Thoracic aorta (tissue), 2 donors: ENCODE measurements at places on chromosomes 1 and 21.

GRCh38 chr1:246565751-246566127 is 322 bp downstream of the TFB2M start:
- no peak for DNase-seq

GRCh38 chr1:15833842-15834405 is 13.6 kb upstream of the SPEN start:
- DNase-seq: no peak

DNA sequence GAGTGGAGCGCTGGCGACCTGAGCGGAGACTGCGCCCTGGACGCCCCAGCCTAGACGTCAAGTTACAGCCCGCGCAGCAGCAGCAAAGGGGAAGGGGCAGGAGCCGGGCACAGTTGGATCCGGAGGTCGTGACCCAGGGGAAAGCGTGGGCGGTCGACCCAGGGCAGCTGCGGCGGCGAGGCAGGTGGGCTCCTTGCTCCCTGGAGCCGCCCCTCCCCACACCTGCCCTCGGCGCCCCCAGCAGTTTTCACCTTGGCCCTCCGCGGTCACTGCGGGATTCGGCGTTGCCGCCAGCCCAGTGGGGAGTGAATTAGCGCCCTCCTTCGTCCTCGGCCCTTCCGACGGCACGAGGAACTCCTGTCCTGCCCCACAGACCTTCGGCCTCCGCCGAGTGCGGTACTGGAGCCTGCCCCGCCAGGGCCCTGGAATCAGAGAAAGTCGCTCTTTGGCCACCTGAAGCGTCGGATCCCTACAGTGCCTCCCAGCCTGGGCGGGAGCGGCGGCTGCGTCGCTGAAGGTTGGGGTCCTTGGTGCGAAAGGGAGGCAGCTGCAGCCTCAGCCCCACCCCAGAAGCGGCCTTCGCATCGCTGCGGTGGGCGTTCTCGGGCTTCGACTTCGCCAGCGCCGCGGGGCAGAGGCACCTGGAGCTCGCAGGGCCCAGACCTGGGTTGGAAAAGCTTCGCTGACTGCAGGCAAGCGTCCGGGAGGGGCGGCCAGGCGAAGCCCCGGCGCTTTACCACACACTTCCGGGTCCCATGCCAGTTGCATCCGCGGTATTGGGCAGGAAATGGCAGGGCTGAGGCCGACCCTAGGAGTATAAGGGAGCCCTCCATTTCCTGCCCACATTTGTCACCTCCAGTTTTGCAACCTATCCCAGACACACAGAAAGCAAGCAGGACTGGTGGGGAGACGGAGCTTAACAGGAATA is 4.2 kb downstream of the TFAP2E start:
- no peak for DNase-seq

- no peak for DNase-seq
These were observed 45.1 kb downstream of the TRPM2 start for GRCh38 chr21:44398499-44398898.

DNA sequence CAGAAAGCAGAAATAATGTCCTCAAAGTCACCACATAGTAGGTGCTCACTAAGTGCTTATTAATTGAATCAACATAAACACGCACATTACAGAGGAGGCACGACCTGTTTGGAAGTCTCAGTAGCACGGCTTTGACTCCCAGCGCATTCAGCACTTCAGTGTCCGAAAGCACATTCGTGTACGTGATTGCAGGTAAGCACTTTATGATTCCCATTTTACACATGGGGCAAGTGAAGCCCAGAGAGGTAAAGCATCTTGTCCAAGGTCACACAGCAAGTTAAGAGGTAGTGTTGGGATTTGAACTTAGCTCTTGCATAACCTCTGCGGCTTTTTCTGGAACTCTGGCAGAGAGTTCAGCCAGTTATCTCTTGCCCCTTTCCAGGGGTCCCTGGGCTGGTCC is 85.2 kb upstream of the WNT4 start:
- no peak for DNase-seq

DNA sequence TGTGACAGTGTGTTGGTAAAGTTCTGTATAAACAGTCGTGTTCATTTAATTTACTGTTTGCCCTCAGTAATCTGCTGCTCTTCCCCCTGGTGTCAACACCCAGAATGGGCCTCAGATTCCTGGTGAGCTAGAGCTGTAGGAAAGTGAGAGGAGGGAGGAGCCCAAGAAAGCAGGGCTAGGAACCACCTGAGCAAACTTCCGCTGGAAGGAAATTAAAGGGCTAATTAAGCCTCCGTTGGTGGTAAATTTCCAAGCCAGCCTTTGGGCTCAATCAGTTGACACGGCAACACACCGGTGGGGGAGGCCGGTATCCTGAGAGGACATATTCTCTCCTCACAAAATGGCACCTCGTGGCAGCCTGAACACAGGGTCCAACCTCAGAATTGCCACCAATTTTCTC is 32.9 kb downstream of the RAB3B start:
- DNase-seq: no peak

DNA sequence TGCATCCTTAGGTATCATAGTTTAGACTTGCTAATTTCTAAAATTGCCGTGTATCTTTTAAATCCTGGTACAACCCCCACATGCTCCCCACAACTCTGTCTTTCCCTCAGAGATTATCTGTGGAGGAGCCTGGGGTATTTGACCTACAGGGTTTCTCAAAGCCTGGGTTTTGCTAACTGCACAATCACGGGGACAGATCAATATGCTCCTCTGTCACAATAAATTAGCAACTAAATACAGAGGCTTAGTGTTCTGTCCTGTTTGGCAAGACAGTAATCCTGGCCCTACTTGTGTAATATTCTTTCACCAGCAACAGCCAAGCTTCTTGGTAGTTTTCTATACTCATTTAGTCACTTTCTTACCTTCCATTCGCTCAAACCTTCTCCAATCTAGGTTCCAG is 8.5 kb downstream of the ECHDC2 start:
- no peak for DNase-seq

DNA sequence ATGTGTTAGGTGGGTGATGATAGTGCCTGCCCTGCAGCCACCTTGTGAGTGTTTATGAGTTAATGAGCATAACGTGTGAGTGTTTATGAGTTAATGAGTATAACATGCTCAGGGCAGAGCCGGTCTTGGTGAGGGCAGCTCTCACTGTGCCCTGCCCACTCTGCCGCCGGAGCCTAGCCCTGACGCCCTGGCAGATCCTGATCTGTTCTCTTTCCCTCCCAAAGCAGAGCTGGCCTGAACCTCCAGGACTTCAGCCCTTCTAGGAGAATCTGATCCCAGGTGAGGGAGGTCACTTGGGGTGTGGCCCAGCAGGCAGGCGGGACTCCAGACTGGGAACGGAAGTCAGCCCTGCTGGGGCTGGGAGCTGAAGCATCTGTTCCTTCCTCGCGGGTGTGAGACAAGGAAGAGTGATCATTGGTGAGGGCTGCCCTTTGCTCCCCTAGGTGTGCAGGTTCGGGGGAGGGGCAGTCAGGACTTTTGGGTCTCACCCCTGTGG is 5.7 kb downstream of the FBLIM1 start:
- no peak for DNase-seq

- peak; percentile 43 for DNase-seq
These were observed 12.5 kb downstream of the RPS6KA1 start for GRCh38 chr1:26541816-26542711.

DNA sequence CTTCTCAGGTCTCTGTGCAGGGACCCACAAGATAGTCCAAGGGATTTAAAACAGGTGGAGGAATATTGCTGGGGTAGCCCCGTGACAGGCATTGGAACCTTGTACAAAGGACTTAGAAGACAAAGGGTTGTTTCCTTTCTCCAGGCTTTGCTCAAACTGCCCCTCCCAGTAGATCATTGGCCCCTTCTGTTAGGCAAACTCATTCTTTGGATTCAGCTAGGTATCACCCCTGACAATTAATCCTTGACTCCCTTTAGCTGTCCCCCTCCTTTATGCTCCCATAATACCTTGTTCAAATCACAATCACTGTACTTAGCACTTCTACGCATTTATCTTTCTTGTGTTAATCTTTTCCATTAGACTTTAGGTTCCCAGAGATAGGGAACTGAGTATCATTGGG is 360.5 kb downstream of the KCNH1 start:
- DNase-seq: no peak

GRCh38 chr21:36891692-36892091 is 74.8 kb downstream of the HLCS start:
- no peak for DNase-seq

GRCh38 chr1:239212811-239213220 is 173.6 kb upstream of the CHRM3 start:
- no peak for DNase-seq

- DNase-seq: no peak
These were observed 34.2 kb downstream of the RABIF start for GRCh38 chr1:202854787-202855186.

- no peak for DNase-seq
These were observed 31.9 kb downstream of the MIXL1 start for GRCh38 chr1:226255380-226255779.

GRCh38 chr1:233791721-233792120 is 112.8 kb upstream of the SLC35F3 start:
- DNase-seq: no peak

GRCh38 chr1:30194741-30195423 is 528.5 kb downstream of the MATN1 start:
- no peak for DNase-seq

DNA sequence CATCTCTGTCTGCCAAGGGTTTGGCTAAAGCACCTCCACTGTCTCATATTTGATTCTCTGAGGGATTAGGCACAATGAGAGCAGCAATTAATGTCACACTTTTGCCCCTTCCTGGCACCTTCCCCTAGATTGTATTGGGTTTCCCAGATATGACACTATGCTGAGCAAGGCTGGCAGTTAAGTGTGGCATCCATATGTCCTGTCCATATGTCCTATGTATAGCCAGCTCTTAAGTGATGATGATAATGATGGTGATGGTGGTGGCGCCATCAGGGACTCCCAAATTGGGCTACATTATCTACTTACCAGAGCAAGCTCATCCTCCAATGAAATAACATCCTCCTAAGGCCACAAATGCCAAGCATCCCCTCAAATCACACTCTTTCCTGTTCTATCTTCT is 13.5 kb upstream of the LORICRIN start:
- no peak for DNase-seq

DNA sequence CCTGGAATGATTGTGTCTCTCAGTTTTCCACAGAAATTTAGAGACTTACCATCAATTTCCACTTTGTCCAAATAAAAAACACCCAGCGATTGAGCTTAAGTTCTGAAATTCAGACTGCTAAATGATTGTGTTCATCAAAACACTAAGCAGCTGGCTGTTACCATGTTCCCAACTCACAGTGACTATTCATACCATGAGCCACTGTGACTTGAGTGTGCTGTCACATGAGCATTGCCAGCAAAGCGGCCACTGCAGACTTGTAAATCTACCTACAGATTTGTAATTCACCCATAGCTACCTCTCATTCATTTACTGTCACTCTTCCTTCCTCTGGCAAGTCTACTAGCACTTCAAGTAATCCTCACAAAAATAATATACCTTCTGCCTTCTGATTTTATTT is 17.2 kb upstream of the PRKAB2 start:
- no peak for DNase-seq

DNA sequence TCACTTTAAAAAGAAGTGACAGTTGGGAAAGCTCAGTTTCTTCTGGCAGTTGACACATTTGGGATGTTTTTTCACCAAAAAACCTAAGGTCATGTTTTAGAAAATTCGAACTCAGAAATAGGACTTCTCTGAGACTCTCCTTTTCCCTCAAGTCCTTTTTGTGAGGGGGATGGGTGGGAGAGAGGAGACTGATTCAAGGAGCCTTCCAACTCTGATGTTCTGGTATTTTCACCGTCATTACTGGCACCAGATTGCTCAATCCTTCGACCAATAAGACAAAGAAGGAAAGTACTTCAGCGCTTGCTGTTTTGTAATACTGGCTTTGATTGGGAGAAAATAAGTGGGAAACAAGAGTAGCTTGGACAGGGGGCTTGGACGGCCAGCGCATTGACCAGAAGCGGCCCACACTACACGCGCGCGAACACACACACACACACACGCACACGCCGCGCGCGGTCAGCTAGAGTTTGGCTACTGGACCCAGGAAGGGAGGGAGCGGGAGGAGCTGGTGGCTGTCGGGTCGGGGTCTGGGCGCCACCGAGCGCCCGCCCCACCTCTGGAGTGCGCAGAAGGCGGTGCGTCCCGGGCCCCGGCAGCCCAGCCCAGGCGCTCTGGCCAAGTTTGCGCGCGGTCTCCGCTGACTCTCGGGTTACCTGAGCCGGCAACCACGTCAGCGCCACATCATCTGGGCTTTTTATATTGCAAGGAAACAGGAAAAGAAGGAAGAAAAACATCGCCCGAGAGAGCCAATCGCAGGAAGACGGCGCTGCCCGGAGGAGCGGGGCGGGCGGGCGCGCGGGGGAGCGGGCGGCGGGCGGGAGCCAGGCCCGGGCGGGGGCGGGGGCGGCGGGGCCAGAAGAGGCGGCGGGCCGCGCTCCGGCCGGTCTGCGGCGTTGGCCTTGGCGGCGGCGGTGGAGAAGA is at the start of gene KCNK1:
KCNK1 (plus strand) TSS at position 855 of the 921 bp plus-strand sequence; CDS start at position 921, 66 bp downstream.
- peak; percentile 15 for DNase-seq

DNA sequence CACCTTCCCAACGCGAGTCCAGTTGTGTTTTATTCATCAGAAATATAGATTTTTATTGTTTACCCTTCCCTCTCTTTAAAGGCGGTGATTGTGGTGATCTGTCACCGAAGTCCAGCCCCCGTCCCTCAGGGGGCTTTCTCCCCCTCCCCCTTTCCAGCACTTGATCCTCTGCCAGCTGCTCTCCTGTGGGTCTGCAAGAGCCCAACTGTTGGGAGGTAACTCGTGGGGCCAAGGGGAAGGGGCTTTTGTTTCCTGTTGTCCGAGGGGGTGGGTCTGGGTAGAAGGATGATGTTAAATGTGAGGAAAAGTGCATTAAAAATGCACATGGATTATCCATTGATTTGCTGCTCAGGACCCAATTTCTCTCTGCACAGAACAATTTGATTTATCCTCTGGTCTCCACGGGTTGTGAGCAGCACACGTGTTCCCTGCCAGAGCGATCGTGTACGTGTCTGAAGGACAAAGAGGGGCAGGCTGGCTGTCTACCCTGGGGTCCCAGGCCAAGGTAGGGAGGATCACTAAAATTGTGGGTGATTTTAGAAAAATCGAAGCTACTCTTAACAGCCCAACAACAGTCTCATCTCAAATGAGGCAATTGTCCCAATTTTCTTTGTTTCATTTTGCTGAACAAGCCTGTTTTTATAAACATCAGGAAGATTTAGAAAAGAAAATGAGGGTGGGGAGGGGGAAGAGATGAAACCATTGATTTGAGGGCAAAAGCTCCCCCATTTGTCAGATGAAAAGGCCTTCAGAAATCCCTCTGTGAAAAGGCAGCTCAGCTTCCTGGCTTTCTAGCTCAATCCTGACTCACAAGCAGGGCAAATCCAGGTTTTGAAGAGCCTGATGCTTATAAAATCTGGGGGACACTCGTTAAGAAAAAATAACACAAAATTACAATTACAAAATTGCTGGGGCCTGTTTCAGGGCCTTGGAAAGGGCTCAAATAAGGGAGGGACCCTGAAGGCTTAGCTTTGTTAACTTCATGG is 176.2 kb downstream of the RHOU start:
- DNase-seq: no peak

- no peak for DNase-seq
These were observed 3.0 kb downstream of the YARS1 start for GRCh38 chr1:32813941-32814739.

DNA sequence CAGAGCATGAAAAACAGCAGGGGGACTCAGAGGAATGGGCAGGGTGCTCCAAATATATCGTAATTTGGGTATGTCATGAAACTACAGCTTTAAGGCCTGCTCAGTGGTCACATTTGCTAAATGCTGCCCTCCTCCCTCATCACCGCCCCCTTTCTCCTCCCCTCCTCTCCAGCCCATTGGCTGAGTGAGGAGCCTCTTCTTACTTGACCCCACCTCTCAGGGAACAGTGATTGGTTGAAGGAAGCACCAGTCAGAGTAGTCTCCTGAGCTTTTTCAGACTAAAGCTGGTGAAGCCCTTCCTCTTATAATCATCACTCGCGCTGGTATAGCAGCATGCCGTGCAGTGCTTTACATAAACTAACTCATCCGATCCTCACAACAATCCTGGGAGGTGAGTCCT is 10.0 kb upstream of the TTC39A start:
- no peak for DNase-seq
